ENCODE measurements at places on chromosomes 13 and 19.
A peak's percentile ranks its signal among the peaks of the same experiment; 100 is the strongest.

DNA sequence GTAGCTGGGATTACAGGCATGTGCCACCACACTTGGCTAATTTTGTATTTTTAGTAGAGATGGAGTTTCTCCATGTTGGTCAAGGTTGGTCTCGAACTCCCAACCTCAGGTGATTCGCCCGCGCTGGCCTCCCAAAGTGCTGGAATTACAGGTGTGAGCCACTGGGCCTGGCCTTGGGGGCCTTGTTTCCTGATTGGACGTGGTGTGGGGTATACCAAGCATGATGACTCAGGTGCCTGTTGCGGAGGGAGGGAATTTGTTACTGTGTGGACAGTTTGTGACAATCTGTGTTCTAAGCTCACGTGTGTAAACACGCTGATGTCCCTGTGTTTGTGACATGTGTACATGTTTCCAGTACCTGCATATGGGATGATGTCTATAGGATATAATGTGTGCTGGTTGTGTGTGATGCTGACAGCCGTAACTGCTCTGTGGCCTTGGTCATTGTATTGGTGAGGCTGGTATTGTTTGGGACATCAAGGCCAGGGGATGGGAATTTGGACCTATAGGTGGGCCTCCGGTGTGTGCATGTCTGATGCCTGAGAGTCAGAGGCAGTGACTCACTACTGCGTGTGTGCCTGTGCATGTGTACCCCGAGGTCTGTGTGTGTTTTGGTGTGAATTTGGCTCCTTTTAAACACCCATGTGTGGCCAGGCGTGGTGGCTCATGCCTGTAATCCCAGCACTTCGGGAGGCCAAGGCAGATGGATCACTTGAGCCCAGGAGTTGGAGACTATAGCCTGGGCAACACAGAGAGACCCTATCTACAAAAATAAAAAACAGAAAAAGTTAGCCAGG is 1.6 kb upstream of the EGLN2 start:
- DNase-seq: no peak

GRCh38 chr13:98749501-98749900 is 3.0 kb downstream of the SLC15A1 start:
- DNase-seq: no peak

DNA sequence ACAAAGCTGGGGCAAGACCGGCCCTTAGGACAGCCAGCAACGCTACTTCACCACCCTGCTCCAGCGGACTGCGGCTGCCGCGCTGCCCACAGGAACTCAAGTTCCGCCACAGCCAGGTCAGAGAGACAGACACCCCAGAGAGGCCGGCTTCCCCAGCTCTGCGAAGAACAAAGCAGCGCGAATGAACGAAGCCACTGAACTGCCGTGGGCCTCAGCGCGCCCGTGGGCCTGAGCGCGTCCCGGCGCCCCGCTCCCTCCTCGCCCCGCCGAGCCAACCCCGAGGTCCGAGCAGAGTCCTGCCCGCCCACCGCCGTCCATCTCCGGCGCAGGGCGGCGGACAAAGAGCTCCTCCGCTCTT is 158.4 kb downstream of the RNF17 start:
- peak; percentile 4 for DNase-seq

DNA sequence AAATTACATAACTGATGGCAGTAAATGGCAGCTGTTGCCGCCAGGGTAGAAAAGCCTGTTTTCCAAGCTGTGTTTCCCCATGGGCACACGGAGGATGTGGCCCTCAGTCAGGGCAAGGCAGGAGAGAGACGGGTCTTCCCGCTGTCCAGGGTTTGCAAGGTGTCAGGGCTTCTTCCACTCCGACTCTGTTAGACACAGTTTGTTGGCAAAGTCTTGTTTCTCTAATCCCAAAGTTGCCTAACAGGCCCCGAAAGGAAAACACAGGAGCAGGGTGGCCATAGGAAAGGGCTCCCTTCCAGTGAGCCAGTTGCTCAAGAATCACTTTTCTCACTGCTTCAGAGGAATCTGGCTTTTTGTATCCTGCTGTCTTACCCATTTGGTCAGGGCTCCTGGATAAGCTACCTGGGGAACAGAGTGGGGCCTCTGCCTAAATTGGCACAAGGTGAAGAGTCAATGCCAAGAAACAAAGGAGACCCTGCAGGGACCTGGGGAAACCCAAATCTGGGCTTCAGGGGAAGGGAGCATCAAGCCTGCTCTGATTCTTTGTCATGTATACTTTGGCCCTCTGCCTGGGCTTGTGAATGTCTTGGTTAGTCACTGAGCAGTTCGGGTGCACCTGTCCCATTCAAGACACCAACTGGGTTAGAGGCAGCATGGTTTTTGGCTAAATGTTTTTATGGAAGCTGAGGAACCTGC is 29.0 kb upstream of the CXCL17 start:
- no peak for DNase-seq

GRCh38 chr19:49186108-49186507 is 28.5 kb downstream of the TRPM4 start:
- no peak for DNase-seq

Data from stimulated activated CD8-positive, alpha-beta memory T cell treated with anti-CD3 and anti-CD28 coated beads, Interleukin-15, amount 100 ng/mL, for 48 hours (primary cell).